GM10248 (cell line): ENCODE measurements at places on chromosomes 2 and 18.
A peak's percentile ranks its signal among the peaks of the same experiment; 100 is the strongest.

DNA sequence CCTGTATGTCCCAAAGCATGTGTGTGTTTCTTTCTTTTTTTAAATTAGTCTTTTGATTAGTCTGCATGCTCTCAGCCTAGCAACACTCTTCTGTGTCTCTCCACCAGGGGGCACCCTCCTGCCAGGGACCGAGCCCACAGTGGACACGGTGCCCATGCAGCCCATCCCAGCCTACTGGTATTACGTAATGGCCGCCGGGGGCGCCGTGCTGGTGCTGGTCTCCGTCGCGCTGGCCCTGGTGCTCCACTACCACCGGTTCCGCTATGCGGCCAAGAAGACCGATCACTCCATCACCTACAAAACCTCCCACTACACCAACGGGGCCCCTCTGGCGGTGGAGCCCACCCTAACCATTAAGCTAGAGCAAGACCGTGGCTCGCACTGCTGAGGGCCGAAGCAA lies 93.8 kb downstream of the NRP2 start:
- DNase-seq, result peak; percentile 57

DNA sequence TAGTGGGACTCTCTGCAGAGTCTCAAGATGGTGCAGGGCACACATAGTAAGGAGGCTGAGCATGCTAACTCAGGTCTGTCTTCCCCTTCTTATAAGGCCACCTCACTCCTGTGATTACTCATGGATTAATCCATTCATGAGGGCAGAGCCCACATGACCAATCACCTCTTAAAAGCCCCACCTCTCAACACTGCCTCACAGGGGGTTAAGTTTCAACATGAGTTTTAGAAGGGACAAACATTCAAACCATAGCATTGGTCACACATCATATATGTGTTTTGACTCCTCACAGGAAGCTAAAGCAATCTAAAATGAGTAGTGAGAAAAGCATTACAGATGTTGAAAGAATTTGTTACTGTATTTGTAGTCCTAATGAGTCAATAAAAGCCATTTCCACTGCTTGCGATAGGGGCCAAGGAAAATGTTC lies 57.5 kb downstream of the DTNA start:
- no peak for DNase-seq

DNA sequence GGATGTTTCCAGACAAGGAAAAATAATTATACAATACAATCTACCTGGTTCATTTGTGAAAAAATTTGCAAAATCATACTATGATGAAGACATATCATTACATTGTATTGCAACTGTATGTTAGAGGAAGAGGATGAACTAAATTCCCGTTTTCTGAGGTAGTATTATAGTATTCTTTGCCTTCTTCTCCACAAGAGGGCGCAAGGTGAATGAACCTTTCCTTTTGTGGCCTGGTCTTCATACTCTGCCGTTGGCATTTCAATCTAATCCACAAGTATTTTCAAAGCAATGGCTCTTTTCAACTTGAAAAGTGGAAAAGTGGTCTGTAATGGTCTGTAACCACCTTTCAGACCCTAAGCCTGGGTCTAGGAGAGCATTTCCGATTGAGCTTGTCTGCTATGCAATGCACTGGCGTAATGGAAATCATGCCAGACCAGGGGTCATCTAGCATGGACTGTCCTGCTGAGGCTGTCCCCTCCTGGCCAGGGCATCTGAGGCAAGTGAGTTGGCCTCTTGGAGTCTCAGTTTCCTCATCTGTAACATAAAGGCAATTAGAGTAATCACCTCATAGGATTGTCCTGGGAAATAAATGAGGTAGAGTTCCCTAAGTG lies 30.8 kb upstream of the ZNF396 start:
- DNase-seq, result peak; percentile 68

- DNase-seq, result no peak
These were observed 229.1 kb upstream of the RASGRP3 start for GRCh38 chr2:33247365-33247764.

DNA sequence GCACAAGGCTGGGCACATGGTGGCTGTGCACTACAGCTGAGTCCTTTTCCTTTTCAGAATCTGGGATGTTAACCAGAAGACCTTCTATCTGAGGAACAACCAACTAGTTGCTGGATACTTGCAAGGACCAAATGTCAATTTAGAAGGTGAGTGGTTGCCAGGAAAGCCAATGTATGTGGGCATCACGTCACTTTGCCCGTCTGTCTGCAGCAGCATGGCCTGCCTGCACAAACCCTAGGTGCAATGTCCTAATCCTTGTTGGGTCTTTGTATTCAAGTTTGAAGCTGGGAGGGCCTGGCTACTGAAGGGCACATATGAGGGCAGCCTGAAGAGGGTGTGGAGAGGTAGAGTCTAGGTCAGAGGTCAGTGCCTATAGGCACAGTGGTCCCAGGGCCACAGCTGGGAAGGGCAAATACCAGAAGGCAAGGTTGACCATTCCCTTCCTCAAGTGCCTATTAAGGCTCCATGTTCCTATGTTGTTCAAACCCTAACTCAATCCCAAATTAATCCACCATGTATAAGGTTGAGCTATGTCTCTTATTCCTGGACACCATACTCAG lies 2.2 kb downstream of the IL1RN start:
- no peak for DNase-seq

DNA sequence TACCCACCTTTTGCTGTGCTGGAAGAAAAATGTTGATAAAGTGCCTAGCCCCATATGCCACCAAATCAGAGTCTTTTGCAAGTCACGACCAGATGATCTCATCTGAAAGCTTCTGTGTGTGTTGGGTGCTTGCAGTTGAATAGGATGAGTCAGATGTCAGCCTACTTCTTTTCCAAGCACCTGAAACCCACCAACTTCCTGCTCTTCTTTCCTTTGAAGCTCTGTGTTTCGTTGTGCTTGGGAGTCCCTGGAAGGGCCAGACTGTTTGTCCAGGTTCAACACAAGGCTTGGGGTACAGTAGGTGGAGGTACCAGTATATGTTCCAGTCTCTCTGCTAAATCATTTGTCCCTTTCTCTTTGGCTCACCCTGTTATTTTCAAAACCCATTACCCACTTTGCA lies 36.8 kb upstream of the LCLAT1 start:
- no peak for DNase-seq

DNA sequence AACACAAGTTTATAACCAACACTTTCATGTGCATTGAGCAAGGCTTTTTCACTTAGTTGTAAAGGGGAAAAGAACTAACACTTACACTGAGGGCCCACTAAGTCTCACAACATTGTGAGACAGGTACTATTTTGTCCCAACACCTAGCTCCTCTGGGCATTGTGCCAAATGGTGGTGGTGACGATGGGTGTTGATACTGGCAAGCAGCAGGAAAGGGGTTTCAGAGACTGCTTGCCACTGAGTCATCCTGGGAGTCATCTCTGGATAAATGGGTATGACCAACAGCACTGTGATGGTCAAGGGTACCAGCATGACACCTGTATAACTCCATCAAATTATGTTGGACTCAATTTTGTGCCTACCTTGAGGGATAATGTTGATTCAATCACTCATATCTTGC lies 138.8 kb upstream of the ITGA6 start:
- DNase-seq, result no peak

DNA sequence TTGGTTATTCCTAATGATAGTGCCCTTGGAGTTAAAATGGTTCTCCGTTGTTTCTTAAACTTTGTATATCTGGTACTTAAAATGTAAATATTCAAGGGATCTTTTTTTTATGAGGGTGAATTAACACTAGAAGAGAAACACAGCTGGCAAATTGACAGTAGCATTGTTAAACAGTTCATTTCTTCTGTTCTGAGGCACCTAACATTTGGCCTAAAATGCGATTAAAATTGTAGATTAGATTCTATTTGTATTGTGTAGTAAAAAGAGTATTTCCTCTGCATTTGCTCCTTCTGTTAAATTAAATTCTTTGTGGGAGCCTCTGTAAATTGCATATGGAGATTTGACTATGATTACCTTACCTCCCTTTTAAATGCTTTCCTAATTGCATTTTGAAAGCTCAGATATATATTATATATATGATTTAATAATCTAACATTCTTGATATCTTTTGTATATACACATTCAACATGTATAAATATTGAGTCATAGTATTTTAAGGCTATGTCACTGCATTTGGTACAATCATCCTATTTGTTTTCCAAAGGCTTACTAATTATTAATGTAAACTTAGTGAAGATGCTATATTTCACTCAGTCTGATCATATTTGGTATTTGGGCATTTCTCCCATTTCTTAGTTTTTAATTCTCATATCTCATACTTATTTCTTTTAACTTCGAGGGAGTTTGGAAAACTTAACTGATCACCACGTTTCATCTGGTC lies 124.4 kb downstream of the AGPS start:
- no peak for DNase-seq

DNA sequence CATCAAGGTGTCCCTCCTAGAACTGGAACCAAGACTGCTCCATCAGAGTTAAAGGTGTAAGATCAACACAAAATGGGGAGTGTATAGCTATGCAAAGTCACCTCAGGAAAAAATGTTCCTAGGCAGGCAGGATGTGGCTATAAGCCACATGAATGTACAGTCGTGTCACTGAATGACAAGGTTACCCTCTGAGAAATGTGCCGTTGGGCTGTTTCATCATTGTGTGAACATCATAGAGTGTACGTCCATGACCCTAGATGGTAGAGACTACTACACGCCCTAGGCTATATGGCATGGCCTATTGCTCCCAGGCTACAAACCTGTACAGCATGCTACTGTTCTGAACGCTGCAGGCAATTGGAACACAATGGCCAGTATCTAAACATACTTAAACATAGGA lies 24.5 kb downstream of the TYMS start:
- no peak for DNase-seq

GRCh38 chr2:8486141-8486540 lies 195.7 kb upstream of the ID2 start:
- DNase-seq, result no peak

GRCh38 chr2:120531863-120532600 lies 186.1 kb downstream of the INHBB start:
- DNase-seq, result no peak

GRCh38 chr2:223641082-223641481 lies 38.9 kb upstream of the SCG2 start:
- no peak for DNase-seq

GRCh38 chr2:73976803-73977202 lies 7.9 kb upstream of the TET3 start:
- DNase-seq, result no peak

- no peak for DNase-seq
These were observed 70.0 kb downstream of the ANKRD44 start for GRCh38 chr2:197240421-197241041.

- DNase-seq, result no peak
These were observed 612.1 kb downstream of the ZEB2 start for GRCh38 chr2:143907801-143908200.
